ENCODE measurements at places on chromosomes 11 and 22.

- no peak for DNase-seq
These were observed 224.6 kb upstream of the CCDC90B start for GRCh38 chr11:83510530-83511460.

DNA sequence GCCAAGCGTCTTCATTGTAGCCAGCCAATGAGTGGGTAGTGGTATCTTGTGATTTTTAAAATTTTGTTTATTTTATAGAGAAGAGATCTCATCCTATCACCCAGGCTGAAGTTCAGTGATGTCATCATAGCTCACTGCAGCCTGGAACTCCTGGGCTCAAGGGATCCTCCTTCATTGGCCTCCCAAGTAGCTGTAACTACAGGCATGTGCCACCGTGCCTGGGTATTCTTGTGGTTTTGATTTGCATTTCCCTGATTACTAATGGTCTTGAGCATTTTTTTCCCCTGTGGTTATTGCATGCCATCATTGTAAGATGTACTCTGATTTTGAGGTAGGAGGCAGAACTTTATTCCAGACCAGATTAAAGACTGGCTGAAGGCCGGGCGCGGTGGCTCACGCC is 2.4 kb upstream of the DENND6B start:
- DNase-seq = no peak

- DNase-seq = no peak
These were observed 31.3 kb downstream of the LINC01488 start for GRCh38 chr11:69512790-69513189.

DNA sequence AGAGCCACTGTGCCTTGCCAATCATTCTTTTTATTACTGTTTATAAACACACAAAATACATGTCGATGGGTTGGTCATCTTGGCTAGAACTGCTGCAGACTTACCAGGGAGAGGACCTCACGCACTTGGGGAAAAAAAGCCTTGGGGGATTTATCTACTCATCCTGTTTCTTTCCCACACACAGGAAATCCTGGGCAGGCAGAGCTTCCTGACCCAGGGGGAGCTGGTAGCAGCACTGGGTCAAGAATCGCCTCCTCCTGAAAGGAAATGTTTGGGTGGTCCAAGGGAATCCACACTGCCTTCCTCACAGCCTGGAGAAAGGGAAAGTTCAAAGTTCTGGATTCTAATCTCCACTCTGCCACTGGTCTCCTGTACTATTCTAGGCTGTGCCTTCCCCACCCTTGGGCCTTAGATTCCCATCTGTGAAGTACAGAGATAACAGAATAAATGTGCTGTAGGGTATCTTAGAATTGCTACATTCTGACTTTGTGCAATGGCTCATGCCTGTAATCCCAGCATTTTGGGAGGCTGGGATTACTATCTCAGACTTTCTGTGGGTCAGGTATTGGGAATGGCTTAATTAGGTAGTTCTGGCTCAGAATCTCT is 31.2 kb upstream of the SMTN start:
- no peak for DNase-seq

GRCh38 chr11:36452236-36452940 is 57.7 kb downstream of the TRAF6 start:
- DNase-seq = no peak

GRCh38 chr11:130651066-130651855 is 202.8 kb downstream of the ADAMTS15 start:
- DNase-seq = no peak

DNA sequence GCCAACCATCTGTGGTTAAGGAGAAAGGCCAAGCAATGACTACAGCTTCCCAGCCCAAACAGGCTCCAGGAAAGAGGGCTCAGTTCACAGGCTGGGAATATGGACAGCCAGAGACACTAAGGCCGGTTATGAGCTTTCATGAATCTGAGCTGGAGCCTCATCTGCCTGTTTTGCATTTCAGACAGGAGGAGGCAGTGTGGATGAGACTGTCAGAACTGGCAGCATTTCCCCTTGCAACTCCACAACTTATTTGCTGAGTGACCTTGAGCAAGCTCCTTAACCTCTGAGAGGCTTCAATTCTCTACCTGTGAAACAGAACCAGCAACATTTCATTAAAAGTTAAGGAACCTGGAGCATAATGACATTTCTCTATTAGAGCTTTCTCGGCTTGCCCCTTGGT is 264.0 kb downstream of the ETS1 start:
- DNase-seq = no peak

GRCh38 chr22:46813816-46814597 is 51.6 kb downstream of the TBC1D22A start:
- no peak for DNase-seq

- DNase-seq = no peak
These were observed 6.3 kb downstream of the TCP11L1 start for GRCh38 chr11:33045551-33046255.

DNA sequence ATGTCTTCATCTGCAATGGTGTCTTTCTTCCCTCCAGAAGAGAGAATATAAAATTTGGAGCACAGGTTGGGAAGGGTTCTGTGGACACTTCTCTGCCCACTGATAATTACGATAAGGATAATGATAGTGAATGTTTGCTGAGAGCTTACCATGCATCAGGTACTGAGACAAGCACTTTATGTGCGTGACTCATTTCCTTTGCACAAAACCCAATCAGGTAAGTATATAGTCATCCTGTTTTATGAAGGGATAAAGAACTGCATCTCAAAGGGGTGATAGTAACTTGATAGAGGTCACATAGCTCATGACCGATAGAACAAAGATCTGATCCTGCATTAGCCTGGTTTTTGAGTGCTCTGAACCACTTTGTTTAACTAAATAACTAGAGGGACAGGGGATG is 9.4 kb downstream of the DRD2 start:
- no peak for DNase-seq

GRCh38 chr11:64021757-64022093 is 14.0 kb upstream of the FLRT1 start:
- DNase-seq = no peak

DNA sequence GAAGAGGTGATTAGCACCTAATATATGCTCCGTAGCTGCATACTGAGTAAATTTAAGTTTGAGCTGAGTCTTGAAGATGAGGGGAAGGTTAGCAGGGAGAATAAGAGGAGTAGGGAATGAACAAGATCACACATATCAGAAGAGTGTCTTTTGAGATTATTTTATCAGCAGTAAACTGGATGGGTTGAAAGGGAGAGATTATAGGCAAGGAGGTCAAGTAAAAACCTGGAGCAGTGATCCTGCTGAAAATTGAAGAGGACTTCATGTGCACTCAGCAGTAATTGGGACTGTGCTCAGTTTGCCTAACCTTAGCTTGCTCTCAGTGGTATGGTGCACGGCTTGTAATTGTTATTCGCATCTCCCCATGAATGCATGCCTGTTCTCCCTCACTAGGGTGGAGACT is 79.5 kb upstream of the PICALM start:
- DNase-seq = no peak

DNA sequence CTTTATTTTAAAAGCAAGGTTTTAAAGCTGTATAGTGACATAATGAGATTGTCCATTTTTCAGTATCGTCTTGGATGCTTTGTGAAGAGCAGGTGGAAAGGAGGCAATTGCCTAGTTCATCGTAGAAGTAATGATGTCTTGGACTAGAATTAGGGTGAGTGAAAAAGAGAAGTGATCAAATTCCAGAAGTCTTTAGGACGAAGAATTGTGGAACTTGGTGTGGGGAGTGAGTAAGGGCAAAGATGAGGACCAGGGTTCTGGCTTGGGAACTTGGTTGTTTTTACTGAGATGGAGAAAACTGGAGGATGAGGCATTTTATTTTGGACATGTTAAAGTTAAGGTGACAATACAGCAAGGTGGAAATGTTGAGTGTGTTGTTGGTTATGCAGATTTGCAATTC is 1.2 kb downstream of the ILK start:
- DNase-seq = no peak

DNA sequence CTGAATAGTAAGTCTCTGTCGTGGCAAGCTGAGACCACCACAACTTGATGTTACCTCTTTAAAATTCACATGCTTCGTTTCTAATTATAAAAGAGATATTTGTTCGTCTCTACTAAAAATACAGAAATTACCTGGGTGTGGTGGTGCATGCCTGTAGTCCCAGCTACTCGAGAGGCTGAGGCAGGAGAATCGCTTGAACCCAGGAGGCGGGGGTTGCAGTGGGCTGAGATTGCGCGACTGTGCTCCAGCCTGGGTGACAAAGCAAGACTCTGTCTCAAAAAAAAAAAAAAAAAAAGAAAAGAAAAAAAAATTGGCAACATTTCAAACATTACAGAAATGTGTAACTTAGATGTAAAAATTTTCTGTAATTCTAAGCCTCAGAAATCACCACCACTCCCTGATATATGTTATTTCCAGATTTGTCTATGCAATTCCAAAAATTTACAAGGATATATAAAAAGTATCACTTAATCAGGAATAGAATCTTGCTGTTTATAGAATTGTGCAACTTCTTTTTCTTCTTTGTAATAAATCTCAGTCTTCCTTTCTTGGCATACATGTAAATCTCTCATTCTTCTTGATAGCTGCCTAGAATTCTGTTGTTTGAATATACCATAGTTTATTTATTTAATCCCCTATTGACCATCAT is 37.3 kb downstream of the C11orf96 start:
- DNase-seq = no peak

GRCh38 chr11:29293825-29294224 is 723.0 kb downstream of the KCNA4 start:
- no peak for DNase-seq

GRCh38 chr11:64881476-64881875 is 3.1 kb upstream of the EHD1 start:
- DNase-seq = no peak

DNA sequence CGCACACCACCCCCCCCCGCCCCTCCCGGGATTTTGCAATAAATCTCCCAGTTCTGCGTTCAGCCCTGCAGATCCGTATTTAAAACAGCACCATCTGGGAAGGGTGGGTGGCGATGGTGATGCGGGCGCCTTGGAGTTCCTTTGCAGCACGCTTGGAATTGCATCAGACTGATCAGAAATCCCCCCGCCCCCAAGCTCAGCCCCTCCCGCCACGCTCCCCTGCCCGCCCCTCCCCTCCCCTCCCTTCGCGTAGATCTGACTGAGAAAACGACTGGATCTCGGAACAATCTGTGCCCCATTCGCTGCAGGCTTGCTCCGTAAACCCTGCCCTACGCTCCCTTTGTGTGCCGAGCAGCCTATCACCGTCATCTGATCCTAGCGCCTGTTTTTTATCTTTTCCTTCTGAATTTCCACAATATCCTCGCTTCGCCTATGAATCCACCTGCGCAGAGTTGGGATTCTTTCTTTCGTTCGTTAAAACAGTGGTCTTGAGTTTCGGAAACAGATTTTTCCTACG is 18.1 kb upstream of the BDNF start:
- DNase-seq = no peak

DNA sequence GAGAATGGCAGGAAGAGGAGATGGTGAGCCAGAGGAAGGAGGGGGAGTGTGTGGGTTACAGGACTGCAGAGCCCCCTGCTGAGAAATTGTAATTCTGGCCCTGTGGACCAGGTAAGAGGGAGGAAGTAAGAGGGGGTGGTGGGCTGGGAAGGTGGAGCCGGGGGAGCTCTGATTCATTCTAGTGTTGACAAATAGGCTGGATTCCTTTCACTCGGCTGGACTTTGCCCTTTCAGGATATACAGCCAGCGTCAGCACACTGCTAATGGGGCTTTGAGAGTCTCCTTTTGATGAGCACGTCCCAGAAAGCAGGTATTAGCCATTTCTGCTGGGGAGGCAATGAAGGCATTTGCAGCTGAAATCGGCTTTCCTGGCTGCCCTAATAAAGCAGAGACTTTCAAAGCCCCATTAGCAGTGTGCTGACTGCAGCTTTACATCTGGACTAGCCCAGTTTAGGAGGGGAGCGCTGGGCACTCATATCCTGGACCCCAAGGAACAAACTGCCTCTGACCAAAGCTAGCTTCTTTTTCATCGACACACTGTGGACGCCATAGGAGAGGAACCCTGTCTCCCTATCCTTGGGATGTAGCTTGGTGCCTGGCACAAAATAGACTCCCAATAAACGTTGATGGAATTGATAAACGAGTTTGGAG is 44.8 kb upstream of the CADM1 start:
- no peak for DNase-seq

DNA sequence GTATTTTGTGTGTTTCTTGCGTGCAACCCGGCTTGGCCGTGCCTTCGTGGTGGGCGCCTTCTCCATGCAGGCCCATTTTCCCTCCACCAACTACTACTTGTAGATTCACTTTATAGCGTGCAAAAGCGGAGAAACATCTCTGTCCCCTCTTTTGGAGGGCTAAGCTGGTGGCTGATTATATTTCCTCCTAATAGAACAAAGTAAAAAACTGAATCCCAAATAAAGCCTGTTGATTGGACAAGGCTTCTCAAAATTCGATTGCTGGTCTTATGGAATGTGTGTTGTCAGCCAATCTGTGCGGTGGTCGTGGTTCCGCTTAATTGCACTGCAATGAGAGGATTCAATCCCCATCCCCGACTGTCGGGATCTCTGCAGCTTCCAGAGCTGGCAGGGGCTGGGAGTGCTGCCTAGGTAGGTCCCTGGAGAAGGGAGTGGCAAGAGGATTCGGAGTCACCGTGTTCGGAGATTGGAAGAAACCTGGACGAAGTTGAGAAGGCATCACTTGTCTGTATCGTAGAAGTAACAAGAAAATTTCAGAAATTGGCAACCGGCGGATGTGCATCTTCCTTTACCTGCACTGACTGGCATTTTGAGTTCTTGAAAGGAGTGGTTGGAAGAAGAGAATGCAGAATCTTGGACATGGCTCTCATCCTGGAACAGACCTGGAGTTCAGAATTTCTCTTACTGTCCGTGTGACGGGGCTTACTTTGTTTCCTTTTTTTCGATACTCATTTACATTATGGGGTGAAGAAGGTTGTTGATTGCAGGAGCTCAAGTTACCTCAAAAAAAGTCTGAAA is 1.1 kb downstream of the HMGXB4 start:
- DNase-seq = no peak

- DNase-seq = no peak
These were observed 40.0 kb upstream of the FIBIN start for GRCh38 chr11:26953770-26954392.

DNA sequence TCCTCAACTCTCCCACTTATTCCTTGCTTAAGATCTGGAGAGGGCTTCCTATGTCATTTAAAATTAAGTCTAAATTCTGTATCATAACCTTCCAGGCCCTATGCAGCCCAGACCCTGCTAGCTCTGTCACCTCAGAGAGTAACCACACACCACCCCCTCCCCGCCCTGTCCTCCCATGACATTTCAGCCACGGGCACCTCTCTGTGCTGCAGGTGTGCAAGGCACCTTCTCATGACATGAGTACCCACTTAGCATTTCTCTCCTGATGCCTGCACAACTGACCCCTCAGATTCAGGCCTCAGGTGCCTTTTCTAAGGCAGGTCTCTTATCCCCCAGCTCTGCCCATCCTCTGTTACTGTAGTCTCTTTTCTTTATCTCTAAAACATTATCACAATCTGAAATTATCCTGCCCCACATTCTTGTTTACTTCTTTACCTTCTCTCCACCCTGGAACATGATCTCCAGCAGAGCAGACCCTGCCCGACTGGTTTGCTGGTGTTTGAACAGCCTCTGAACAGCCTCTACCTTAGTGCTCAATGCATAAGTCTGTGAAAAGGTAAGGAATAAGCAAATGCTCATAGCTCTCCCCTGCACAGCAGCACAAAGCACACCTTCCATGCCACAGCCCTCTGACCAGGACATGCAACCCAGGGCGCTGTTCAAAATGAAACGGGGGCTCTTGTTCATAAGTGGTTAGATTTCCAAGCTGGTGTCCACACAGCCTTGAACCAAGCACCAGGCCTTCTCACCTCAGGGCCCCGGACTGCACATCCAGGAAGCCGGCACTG is 196.1 kb upstream of the B3GAT1 start:
- DNase-seq = no peak

Measured in esophagus squamous epithelium (tissue), 5 donors.